ENCODE measurements at places on chromosomes 13 and 19. TPM values are rescaled to one million over a fixed set of nuclear protein-coding genes. Genes with fewer than 3 reads are reported as not detected.
A peak's percentile ranks its signal among the peaks of the same experiment; 100 is the strongest.

The PSG1 gene
- not detected for total RNA-seq

GRCh38 chr13:52701728-52702465, 37.7 kb downstream of the CNMD start:
- DNase-seq: no peak
- H3K4me1 ChIP-seq: peaks cover 35% of the 10 kb centered on the region
- no peak overlapping the region for H3K27ac ChIP-seq
- H3K4me3 ChIP-seq: no peak overlapping the region
- no peaks in the 10 kb centered on the region for H3K27me3 ChIP-seq
- no peaks in the 10 kb centered on the region for H3K36me3 ChIP-seq

GRCh38 chr13:67916650-67917049, 686.5 kb upstream of the PCDH9 start:
- H3K27ac ChIP-seq: no peak overlapping the region
- no peaks in the 10 kb centered on the region for H3K36me3 ChIP-seq
- no peak for DNase-seq

The ZNF433 gene
- 3.0 TPM for total RNA-seq

DNA sequence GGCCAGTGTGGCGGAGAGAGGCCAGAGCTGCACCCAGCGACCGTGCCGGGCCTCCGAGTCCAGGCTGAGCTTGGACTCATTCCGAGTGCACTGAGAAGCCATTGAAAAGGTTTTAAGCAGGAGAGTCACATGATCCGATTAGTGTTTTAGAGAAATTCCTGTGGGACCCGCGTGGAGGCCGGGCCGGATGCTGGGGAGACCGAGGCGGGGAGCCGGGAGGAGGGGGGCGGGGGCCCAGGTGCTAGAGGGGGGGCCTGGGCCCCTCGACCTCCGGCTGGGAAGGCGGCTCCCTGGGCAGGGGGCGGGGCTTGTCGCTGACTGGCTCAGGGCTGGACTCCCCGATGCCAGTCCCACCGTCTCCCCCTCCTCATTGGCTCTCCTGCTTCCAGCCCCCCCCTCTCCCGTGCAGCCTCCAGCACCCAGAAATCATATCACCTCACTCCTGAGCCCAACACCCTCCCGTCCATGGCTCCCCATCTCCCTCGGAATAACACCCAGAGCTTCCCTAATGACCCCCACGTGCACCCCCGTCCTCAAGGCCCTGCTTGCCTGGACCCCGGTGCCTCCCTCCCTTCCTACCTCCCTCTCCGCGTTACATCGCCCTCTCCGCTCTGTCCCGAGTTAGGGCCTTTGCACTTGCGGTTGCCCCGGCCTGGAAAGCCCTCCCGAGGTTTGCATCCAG, 5.2 kb upstream of the ZNF579 start:
- H3K27ac ChIP-seq: peak overlapping the region; percentile 90
- H3K4me1 ChIP-seq: peaks cover 26% of the 10 kb centered on the region
- DNase-seq: peak; percentile 93

The LIM2 gene
- total RNA-seq: not detected

DNA sequence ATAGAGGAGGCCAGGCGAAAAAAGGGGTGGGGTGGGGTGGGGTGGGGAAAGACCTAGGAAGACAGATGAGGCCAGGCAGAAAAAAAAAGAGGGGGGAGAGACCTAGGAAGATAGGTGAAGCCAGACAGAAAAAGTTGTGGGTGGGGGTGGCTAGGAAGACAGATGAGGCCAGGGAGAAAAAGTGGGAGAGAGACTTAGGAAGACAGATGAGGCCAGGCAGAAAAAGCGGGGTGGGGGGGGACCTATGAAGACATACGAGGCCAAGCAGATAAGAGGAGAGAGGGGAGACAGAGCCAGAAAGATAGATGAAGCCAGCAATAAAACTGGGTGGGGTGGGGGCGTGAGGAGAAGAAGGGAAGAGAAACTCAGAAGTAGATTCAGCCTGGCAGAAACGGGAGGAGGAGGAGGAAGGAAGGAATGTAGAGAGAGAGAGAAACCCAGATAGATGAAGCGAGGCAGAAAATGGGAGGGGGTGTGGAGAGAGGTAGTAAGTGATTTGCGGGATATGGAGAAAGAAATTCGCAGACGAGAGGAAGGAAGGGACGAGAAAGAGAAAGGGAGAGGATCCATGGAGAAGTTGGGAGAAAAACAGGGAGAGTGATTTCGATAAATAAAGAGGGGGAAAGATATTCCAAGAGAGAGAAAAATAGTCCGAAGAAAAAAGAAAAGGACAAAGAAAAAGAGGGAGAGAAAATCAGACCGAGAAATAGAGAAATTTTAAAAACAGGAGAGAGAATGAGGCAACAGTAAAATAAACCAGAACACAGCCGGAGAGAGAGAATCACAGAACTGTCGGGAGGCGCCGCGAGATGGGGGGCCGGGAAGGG, 12.2 kb upstream of the CACNG6 start:
- peak overlapping the region; percentile 57 for H3K4me3 ChIP-seq
- peak overlapping the region; percentile 55 for H3K27ac ChIP-seq
- H3K36me3 ChIP-seq: no peaks in the 10 kb centered on the region

- H3K27ac ChIP-seq: no peak overlapping the region
- no peaks in the 10 kb centered on the region for H3K36me3 ChIP-seq
- no peaks in the 10 kb centered on the region for H3K27me3 ChIP-seq
- H3K4me1 ChIP-seq: no peaks in the 10 kb centered on the region
- no peak for DNase-seq
- H3K4me3 ChIP-seq: no peak overlapping the region
Measured at GRCh38 chr13:98606296-98606695, 29.4 kb upstream of the STK24 start.

The WDR88 gene
- not detected for total RNA-seq

The DLEU7 gene
- total RNA-seq: not detected

The AXL gene
- total RNA-seq: 0.92 TPM

DNA sequence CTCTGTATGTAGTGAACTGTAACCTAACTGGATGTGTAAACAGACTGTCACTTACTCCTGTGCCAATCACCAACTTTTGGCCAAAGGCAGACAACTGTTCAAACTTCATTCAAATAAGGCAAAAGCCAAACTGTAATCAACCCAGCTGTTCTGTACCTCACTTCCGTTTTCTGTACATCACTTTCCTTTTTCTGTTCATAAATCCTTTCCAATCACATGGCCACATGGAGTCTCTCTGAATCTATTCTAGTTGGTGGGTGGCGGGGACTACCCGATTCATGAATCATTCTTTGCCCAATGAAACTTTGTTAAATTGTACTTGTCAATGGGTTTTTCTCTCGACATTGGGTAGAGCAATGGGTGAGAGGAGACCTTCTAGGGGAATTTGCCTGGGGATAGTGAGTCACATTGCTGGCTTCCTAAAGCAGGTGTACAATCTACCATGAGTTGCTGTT, 178.3 kb upstream of the RFC3 start:
- H3K4me3 ChIP-seq: no peak overlapping the region
- H3K27ac ChIP-seq: no peak overlapping the region
- H3K4me1 ChIP-seq: peaks cover 12% of the 10 kb centered on the region
- no peaks in the 10 kb centered on the region for H3K27me3 ChIP-seq
- H3K36me3 ChIP-seq: no peaks in the 10 kb centered on the region

The SKA3 gene
- 93.3 TPM for total RNA-seq

The ARL11 gene
- total RNA-seq: not detected

GRCh38 chr13:50189450-50189849, 174.2 kb downstream of the KCNRG start:
- no peaks in the 10 kb centered on the region for H3K36me3 ChIP-seq
- no peak overlapping the region for H3K4me3 ChIP-seq
- H3K4me1 ChIP-seq: no peaks in the 10 kb centered on the region
- DNase-seq: no peak
- no peak overlapping the region for H3K27ac ChIP-seq
- H3K27me3 ChIP-seq: no peaks in the 10 kb centered on the region

The DMKN gene
- total RNA-seq: not detected

DNA sequence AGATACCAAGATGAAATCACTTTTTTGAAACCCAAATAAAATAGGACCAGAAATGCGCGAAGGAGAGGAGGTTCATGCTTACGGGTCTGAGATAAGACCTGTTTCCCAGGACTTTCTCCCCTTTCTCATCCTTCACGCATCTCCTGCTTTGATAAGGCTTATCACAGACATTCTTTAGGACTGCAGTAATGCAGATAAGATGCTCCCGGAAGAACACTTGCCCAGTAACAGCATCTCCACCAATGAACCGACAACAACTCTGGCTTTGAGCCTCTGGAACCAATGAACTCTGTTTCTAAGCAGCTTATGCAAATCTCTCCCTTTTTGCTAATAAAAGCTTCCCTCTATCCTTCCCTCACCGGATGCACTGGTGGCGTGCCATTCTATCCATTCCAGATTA, 783.4 kb upstream of the ARGLU1 start:
- H3K4me3 ChIP-seq: no peak overlapping the region
- no peaks in the 10 kb centered on the region for H3K4me1 ChIP-seq
- H3K36me3 ChIP-seq: no peaks in the 10 kb centered on the region
- H3K27me3 ChIP-seq: no peaks in the 10 kb centered on the region

DNA sequence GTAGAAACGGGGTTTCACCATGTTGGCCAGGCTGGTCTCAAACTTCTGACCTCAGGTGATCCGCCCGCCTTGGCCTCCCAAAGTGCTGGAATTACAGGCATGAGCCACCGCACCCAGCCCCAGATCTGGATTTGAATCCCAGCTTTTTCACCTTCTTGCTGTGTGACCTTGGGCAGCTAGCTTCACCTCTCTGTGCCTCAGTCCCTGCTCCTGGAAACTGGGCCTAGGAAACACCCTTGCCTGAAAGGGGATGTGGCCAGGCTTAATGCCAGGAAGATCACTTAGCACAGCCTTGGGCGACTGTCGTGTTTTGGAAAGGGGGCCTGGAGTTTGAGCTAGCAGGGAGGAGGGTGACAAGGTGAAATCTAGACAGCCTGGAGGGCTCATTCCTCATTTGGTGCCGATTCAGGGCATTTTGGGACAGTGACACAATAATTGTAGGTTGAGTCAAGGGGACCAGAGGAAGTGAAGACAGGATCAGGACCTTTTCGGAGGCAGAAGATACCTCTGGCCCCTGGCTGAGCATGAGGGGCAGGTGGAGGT, 1.8 kb downstream of the PGPEP1 start:
- H3K27ac ChIP-seq: no peak overlapping the region
- H3K27me3 ChIP-seq: no peaks in the 10 kb centered on the region
- DNase-seq: no peak
- H3K4me3 ChIP-seq: no peak overlapping the region

The NFIC gene
- total RNA-seq: 112 TPM

DNA sequence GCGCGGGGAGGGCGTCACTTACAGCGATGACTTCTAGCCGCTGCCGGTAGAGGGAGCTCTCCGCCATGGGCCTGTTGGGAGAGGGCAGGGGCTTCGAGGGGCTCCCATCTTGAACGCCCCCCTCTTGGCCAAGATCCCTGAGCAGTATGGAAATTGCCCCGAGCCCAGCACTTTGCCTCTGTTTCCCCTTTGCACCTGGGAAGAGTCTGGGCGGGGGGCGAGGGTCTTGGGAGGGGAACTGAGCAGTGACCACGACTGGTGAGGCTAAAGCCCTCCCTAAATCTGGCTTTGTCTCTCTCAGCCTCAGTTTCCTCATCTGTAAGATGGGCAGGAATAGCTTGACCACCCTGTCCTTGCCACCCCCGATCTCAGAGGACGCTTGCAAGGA, 2.8 kb downstream of the PALM3 start:
- H3K27ac ChIP-seq: no peak overlapping the region
- no peaks in the 10 kb centered on the region for H3K36me3 ChIP-seq
- H3K4me3 ChIP-seq: no peak overlapping the region
- DNase-seq: peak; percentile 34
- no peaks in the 10 kb centered on the region for H3K27me3 ChIP-seq

DNA sequence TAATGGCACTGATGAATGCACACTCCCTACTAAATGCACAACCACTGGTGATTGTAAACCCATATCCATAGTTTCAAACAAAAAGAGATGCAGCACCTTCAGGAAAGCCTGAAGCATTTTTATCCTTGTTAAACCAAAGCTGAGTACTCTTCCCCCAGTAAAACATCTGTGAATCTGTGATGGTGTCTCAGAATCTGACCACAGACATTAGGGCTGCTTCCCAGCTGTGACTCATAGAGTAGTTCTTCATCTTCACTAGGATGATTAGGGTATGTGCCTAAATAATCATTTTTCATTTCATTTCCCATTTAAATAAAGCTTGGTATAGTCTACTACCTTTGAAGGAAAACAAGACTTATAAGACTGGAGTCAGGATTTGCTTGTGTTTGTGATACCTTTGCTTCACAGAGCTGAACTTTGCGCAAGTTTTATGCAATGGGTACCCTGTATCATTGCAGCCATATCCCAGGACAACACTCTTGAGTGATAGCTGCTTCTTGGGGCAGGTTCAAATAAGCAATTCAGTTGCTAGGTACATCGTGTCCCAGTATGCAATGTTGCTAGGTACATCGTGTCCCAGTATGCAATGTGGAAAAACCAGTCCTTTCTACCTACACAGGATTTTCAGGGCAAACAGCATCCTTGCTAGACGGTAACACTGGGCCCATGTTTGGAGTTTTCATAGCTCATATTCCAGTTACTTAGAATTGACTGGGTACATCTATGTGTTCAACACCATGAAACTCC, 277.1 kb downstream of the IRS2 start:
- no peak overlapping the region for H3K4me3 ChIP-seq
- no peaks in the 10 kb centered on the region for H3K27me3 ChIP-seq
- no peaks in the 10 kb centered on the region for H3K36me3 ChIP-seq
- H3K27ac ChIP-seq: no peak overlapping the region
- H3K4me1 ChIP-seq: no peaks in the 10 kb centered on the region
- no peak for DNase-seq

The KLK15 gene
- not detected for total RNA-seq

DNA sequence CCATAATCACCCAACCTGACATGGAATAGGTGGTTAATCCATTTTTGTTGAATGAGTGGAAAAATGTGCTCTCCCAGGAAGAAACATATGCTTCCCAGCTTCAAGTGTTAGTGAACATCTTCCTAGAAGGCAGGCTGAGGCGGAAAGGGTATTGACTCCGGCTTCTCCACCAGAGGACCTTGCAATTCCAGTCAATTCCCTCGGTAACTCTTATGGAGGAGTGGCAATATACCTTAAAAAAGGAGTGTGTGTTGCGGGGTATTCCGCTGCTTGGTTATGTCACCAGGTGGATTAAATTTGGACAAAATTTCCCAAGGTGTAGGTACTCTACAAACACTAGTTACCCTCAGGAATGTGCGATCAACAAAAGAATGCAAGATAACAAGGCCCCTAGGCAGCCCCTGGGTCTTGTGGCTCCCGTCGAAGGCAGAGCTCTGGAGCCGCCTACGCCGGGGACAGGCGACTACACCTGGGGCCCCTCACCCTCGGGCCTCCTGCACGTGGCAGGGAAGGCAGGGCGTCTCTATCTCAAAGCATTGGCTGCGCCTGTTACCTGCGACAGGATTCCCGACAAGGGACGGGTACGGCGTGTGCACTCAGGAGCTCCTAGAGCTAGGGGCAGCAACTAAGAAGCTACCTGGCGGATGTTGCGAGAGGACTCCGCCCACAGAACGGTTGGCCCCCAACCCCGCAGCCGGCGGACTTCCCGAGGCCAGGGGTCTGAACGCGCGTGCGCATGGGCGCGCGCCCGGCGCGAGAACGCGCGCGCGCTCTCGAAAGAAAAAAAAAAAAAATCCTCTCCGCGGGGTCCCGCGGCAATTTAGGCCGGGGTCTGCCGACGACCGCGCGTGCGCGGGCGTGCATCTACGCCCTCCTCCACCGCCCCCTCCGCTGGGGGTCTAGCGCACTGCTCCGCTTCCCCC, at the start of gene WDR87:
WDR87 (minus strand) TSS at position 649 of the 923 bp plus-strand sequence. CDS start 8,355 bp downstream, outside the sequence.
- no peaks in the 10 kb centered on the region for H3K4me1 ChIP-seq
- H3K36me3 ChIP-seq: no peaks in the 10 kb centered on the region
- H3K4me3 ChIP-seq: peak within 1 kb of the TSS; percentile 91
- peak within 1 kb of the TSS; percentile 79 for H3K27ac ChIP-seq
- no peak for DNase-seq

GRCh38 chr13:18948664-18949488, 232.7 kb downstream of the TUBA3C start:
- DNase-seq: no peak
- H3K4me3 ChIP-seq: no peak overlapping the region
- H3K36me3 ChIP-seq: no peaks in the 10 kb centered on the region
- H3K27ac ChIP-seq: no peak overlapping the region
- H3K27me3 ChIP-seq: no peaks in the 10 kb centered on the region

Measured in A673 (cell line).